Karpas-422 (cell line): ENCODE measurements at places on chromosomes 16 and 17. TPM values are rescaled to one million over a fixed set of nuclear protein-coding genes. Genes with fewer than 3 reads are reported as not detected.

GRCh38 chr17:36602924-36603384, 1.6 kb downstream of the MRM1 start:
- peak overlapping the region; percentile 63; the same call in 1 of the 2 replicates for H3K27ac ChIP-seq
- peak; percentile 92 for DNase-seq
- peaks cover 31% of the 10 kb centered on the region for H3K4me1 ChIP-seq

DNA sequence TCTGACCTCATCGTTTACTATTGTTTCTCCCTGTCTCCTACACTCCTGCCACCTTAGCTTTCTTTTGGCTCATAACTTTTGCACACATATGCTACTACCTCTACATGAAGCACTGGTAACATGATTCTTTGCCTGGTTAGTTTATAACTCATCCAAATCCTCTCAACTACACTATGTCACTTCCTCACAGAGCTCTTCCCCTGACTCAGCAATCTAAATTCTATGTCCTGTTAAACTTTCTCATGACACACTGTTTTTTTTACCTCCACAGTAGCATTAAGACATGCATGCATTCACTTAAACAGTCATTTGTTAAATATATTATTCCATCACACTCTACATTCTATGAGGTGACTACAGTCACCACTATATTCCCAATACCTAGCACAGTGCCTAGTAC, 19.7 kb downstream of the APPBP2 start:
- no peaks in the 10 kb centered on the region for H3K36me3 ChIP-seq
- no peak overlapping the region for H3K4me3 ChIP-seq
- H3K27me3 ChIP-seq, result no peaks in the 10 kb centered on the region
- no peak overlapping the region for H3K27ac ChIP-seq
- H3K4me1 ChIP-seq, result peaks cover 14% of the 10 kb centered on the region

- no peaks in the 10 kb centered on the region for H3K27me3 ChIP-seq
- no peaks in the 10 kb centered on the region for H3K4me1 ChIP-seq
- no peak overlapping the region for H3K4me3 ChIP-seq
- DNase-seq, result no peak
- H3K27ac ChIP-seq, result no peak overlapping the region
Observed at GRCh38 chr17:1298606-1299005, 19.1 kb downstream of the TRARG1 start.

DNA sequence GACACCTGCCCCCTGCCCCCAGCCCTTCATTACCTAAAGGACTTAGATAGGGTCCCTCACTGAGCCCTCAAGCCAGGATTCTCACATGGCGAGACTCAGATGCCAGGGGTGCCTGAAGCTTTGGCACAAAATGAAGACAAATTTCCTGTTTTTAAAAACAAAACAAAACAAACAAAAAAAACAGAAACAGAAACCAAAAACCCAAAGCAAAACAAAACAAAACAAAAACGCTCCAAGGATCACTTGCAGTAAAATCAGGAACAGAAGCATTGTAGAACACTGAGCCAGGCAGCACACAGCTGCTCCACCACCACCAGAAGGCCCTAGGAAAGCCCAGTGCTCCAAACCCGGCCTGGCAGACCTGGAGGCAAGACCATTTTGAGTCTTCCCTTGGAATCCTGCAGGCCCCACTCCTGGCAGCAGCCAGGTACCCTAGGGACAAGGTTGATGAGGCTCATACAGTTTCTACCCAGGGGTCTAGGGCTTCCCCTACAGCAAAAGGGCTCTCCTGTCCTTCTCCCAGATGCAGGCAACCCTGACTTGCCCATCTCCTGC, 20.8 kb downstream of the MYO18A start:
- no peaks in the 10 kb centered on the region for H3K27me3 ChIP-seq
- no peak overlapping the region for H3K27ac ChIP-seq
- H3K4me3 ChIP-seq, result no peak overlapping the region
- no peak for DNase-seq
- H3K4me1 ChIP-seq, result peaks cover 8% of the 10 kb centered on the region; the same call in 1 of the 2 replicates
- no peaks in the 10 kb centered on the region for H3K36me3 ChIP-seq

- no peak for DNase-seq
- H3K4me3 ChIP-seq, result no peak overlapping the region
- no peaks in the 10 kb centered on the region for H3K27me3 ChIP-seq
- no peaks in the 10 kb centered on the region for H3K36me3 ChIP-seq
- no peaks in the 10 kb centered on the region for H3K4me1 ChIP-seq
Observed at GRCh38 chr16:83441517-83441916, 366.3 kb upstream of the HSBP1 start.

- no peak overlapping the region for H3K27ac ChIP-seq
- H3K36me3 ChIP-seq, result no peaks in the 10 kb centered on the region; the same call in 1 of the 2 replicates
- H3K27me3 ChIP-seq, result no peaks in the 10 kb centered on the region
- DNase-seq, result no peak
Observed at GRCh38 chr16:5885521-5885920, 787.9 kb upstream of the EEF2KMT start.

GRCh38 chr17:8038954-8039610, at the start of gene ALOX15B:
Gene ALOX15B (plus strand): TSS chr17:8039059. CDS start chr17:8039156, 97 bp downstream.
- no peak for DNase-seq
- no peaks in the 10 kb centered on the region for H3K36me3 ChIP-seq
- no peaks in the 10 kb centered on the region for H3K27me3 ChIP-seq
- H3K4me3 ChIP-seq, result no peak within 1 kb of the TSS
- H3K27ac ChIP-seq, result no peak within 1 kb of the TSS

DNA sequence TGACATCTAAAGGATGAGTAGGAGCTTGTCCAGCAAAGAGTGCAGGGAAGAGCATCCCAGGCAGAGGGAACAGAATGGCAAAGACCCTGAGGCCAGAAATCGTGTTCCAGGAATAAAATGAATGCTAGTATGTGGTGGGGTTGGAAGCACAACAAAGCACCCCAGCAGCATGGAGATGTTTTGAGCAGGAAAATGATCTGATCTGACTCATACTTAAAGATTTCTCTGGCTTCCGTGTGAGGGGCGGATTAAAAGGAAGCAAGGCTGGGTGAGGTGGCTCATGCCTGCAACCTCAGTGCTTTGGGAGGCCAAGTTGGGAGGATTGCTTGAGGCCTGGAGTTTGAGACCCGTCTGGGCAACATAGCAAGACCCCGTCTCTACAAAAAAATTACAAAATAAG, 2.3 kb downstream of the SLC5A11 start:
- no peak for DNase-seq
- no peaks in the 10 kb centered on the region for H3K27me3 ChIP-seq
- H3K27ac ChIP-seq, result no peak overlapping the region
- H3K36me3 ChIP-seq, result no peaks in the 10 kb centered on the region

GRCh38 chr16:4205971-4206370, 35.9 kb downstream of the SRL start:
- no peaks in the 10 kb centered on the region for H3K36me3 ChIP-seq
- no peak overlapping the region for H3K4me3 ChIP-seq
- H3K4me1 ChIP-seq, result peaks cover 24% of the 10 kb centered on the region
- H3K27ac ChIP-seq, result no peak overlapping the region
- H3K27me3 ChIP-seq, result no peaks in the 10 kb centered on the region

DNA sequence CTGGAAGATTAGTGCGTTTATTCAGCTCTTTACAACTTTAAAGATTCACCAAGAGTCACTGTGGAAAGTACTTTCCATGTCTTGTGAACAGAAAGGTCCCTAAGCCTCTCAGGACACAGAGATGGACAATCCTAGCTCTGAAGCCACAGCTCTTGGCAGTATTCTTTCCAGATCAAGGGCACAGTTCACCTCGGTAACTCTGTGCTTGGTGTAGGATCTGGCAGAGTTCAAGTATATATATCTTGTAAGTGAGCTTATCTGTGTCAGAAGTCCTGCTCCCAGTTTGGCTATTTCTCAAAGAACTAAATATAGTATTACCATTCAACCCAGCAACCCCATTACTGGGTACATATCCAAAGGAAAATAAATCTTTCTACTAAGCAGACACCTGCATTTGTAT, 183.7 kb downstream of the CBLN1 start:
- H3K36me3 ChIP-seq, result no peaks in the 10 kb centered on the region
- no peaks in the 10 kb centered on the region for H3K27me3 ChIP-seq
- no peak for DNase-seq
- no peak overlapping the region for H3K27ac ChIP-seq

- H3K36me3 ChIP-seq, result no peaks in the 10 kb centered on the region
- DNase-seq, result peak; percentile 90
- peak overlapping the region; percentile 72 for H3K27ac ChIP-seq
- H3K4me1 ChIP-seq, result peaks cover 39% of the 10 kb centered on the region
- H3K27me3 ChIP-seq, result no peaks in the 10 kb centered on the region
Observed at GRCh38 chr17:76820039-76820438, 48.2 kb upstream of the MGAT5B start.

GRCh38 chr17:29608986-29609385, 13.7 kb downstream of the CORO6 start:
- no peaks in the 10 kb centered on the region for H3K27me3 ChIP-seq
- no peak overlapping the region for H3K4me3 ChIP-seq
- H3K4me1 ChIP-seq, result peaks cover 4% of the 10 kb centered on the region
- H3K27ac ChIP-seq, result no peak overlapping the region

GRCh38 chr16:59701963-59702930, 968.1 kb upstream of the GOT2 start:
- DNase-seq, result no peak
- H3K27ac ChIP-seq, result no peak overlapping the region
- H3K27me3 ChIP-seq, result no peaks in the 10 kb centered on the region
- H3K4me1 ChIP-seq, result no peaks in the 10 kb centered on the region
- no peaks in the 10 kb centered on the region for H3K36me3 ChIP-seq

- no peaks in the 10 kb centered on the region for H3K36me3 ChIP-seq
- no peak for DNase-seq
- no peak overlapping the region for H3K27ac ChIP-seq
- no peaks in the 10 kb centered on the region for H3K27me3 ChIP-seq
- no peak overlapping the region for H3K4me3 ChIP-seq
Observed at GRCh38 chr17:76161619-76162266, 20.7 kb upstream of the FOXJ1 start.

DNA sequence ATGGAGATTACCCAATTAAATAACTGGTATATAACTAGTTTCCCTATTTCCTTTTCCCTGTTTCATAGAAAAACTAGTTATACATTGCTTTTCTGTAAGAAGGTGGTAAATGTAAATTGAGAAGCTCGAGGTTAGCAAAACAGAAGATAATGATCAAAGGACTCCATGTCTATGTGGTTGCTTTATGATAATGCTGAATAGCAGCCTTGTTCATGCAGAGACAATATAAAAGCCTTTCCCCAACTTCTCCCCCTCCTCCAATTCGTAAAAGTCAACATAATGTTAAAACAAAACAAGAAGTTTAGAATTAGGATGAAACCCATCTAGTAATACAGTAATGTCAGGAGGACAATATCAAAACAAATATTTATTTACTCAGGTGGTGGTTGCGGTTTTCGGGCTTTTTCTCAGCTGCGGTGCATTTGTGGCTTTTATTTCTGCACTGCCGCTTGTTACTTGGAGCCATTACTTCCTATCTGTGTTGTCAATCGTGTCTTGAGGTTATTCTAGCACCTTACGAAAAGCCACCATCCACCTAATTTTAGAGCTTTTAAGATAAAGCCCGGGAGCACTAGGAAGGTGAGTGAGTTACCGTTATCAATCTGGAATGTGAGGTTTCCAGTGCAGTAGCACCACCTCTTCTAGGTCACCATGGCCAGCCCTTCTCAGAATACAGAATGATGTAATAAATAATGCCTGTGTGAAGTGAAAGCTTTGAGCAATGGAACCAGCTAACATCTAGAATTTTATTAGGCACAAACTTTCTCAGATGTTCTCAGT, 297.5 kb downstream of the CDH13 start:
- no peak overlapping the region for H3K27ac ChIP-seq
- DNase-seq, result no peak

DNA sequence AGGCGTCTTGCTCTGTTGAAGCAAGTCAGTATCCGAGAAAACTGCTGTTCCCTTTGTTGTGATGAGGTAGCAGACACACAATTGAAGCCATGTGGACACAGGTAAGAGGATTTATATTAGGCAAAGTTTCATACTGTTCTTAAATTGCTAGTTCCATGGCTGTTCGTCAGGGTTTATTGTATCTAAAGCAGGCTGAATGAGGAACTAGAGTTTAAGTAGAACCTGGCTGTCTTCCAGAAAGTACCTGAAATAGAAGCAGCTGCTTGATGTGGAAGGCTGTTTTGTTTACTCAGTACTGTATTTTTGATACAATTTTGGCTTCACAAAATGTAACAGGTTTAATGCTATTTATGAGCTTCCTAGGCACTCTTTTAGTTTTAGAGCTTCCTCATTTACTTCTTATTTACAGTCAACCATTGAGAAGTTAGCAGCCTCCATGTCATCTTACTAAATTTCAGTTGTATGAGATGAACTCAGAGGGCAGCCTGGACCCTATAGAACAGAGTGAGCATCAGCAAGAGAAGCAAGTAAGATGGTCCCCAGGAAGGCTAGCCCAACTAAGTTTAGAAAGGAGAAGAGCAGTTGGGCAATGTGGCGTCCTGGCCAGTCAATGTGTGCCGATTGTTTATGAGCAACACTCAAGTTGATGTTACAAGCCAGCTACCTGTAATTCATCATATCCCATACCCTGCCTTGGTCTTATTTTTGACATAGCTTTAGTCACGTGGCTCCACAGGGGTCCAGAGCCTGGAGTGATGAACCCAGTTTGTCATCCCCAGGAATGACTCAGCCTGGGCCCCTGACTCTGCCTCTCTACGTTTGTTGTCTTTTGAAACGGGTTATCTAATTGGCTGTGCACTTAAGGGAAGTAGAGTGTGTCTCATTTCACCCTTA, 9.7 kb upstream of the ARL2BP start:
- H3K4me3 ChIP-seq, result peak overlapping the region; percentile 36
- no peaks in the 10 kb centered on the region for H3K27me3 ChIP-seq
- H3K36me3 ChIP-seq, result peaks cover 38% of the 10 kb centered on the region
- H3K27ac ChIP-seq, result peak overlapping the region; percentile 91
- peaks cover 32% of the 10 kb centered on the region for H3K4me1 ChIP-seq

DNA sequence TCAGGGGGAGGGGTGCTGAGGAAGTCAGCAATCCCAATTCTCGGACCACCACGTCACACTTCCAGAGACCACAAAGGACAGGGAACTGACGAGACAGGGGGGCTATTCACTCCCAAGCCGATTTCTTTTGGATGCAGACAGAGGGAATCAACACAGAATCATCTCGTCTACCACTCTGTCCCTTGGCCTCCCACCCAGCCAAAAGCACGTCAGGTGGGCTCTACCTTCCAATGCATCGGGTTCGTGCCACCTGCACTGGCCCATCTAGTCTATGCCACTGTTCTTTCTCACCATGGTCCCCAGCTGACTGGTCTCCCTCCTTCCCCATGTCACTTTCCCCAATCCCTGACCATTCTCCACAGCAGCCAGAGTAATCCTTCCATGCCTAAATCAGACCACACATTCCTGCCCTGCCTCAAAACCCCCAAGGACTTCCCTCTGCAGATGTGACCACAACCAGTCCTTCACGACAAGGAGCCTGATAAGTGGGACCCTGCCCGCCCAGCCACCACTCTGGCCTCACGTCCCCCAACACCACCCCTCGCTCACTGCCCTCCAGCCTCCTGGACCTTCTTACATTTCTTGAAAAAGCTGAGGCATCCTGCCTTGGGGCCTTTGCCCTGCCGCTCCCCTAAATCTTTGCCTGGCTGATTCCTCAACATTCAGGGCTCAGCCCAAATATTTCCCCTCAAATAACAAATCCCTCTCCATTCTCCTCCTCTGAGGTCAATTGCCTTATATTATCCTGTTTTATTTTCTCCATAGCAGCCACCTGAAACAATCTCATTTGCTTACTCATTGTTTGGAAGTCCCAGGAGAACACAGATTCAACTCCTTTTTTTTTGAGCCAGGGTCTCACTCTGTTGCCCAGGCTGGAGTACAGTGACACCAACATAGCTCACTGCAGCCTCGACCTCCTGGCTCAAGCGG, 70.4 kb downstream of the IL21R start:
- H3K36me3 ChIP-seq, result peaks cover 16% of the 10 kb centered on the region; the same call in 1 of the 2 replicates
- H3K4me3 ChIP-seq, result no peak overlapping the region
- H3K4me1 ChIP-seq, result no peaks in the 10 kb centered on the region
- H3K27ac ChIP-seq, result no peak overlapping the region
- H3K27me3 ChIP-seq, result no peaks in the 10 kb centered on the region

Gene GH2
- total RNA-seq, result not detected in 2 replicates

Gene HOXB4
- 4.3 and 6.6 TPM in 2 replicates for total RNA-seq

Gene SLC13A2
- total RNA-seq, result not detected in 2 replicates

Gene C17orf100
- 0.18 TPM in 1 of 2 replicates, not detected in the other for total RNA-seq

Gene BEAN1
- not detected in 2 replicates for total RNA-seq

Gene CBLN1
- total RNA-seq, result not detected in 2 replicates

Gene NIP7
- 21.8 and 24.4 TPM in 2 replicates for total RNA-seq

Gene TSPOAP1
- total RNA-seq, result 7.8 and 14.0 TPM in 2 replicates

Gene UNC45B
- total RNA-seq, result not detected in 2 replicates
